CD4-positive, alpha-beta T cell treated with Interleukin-2 at 100 ng/mL for 4 hours (primary cell): ENCODE measurements at places on chromosomes 12 and 14.

DNA sequence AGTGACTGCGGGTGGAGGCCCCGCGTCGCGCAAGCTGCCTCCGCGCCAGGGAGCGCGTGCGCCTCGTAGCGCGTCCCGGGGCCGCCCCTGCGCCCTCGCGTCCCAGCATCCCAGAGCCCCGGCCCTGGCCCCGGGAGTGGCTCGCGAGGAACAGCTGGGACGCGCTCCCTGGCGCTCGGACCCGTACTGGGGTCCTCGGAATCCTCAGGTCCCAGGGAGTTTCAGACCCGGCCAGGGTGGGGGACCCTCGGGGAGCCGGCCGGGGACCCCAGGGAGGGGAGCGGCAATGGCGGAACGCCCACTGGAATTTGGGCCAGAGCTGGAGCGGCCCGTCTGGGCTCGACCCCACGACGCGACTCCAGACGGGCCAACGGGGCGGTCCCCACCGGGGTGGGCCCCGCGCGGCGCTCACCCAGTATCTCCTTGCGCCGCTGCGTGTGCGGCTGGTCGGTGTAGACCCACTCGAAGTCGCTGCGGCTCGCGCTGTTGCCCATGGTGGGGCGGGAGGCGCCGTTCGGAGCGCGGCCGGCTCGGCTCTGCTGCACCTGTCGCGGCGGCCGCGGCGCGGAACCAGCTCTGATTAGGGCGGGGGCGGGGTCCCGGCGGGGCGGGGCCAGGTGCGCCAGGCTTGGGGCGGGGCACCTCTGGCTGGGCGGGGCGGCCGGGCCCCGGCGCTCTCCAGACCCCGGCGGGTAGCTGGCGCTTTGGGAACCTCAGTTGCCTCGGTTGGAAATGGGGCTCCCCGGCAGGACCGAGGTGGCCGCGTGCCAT is at the start of gene DEGS2:
DEGS2 (minus strand) TSS at position 552 of the 771 bp plus-strand sequence; CDS start at position 494, 58 bp downstream.
- peak; percentile 38 for DNase-seq

DNA sequence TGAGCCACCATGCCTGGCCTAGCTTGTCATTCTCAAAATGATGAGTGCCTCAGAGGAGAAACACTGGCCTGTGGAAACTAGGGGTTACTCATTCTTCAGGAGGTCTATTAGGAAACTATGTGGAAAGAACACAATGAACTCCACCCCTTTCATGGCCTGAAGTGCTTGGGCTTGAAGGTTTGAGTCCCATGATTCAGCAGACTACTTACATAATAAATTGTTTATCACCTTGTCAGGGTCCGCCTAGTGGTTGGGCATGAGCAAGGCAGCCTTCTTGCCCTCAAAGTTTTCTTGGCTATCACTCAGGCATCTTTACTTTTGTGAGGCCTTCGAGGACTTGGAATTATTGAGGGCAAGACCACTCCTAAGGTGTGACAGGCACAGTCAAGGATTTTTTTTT is 251.2 kb downstream of the ACSS3 start:
- no peak for DNase-seq

DNA sequence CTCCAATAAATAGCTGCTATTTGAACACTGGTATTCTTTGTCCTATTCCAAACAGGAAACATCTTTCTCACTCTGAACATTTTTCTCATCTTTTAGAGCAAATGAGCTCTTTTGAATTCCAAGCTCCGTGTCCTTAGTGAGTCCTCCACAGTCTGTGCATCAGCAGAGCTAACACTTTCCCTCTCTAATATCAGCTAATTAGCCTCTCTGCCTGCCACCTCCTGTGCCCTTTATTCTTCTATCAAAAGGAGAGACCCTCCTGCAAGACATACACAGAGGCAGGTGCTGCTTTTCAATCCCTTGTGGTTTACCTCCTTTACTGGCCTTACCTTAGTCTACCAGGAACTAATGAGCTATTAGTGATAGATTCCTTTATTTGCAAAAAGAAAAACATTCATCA is 178.5 kb downstream of the SLC35F4 start:
- DNase-seq = no peak

GRCh38 chr14:54787261-54787660 is 115.4 kb downstream of the GCH1 start:
- DNase-seq = no peak

DNA sequence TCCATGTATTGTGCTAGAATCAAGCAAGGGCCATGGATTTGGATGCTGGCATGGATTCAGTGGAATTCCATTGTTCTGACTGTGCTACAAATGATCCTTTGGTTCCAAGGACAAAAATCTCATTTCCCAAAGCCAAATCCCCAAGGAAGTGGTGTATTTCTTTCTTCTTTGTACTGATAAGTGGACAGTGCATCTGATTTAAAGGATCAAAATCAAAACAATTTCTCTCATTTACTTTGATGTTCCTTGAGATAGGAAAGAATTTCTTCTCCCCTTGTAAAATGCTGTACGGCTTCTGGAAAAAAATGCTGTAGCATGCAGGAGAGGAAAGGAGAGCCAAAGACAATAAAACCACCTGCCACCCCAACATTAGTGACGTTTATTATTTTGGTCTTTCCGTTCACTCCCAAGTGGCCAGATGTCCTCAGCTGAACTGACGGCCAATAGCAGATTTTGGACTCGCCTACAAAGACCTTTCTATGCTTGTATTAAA is 185.7 kb downstream of the PRKD1 start:
- DNase-seq = no peak

GRCh38 chr12:54417712-54418440 is 1.2 kb downstream of the ITGA5 start:
- DNase-seq = no peak

GRCh38 chr12:51531978-51532497 is 59.0 kb upstream of the SCN8A start:
- DNase-seq = peak; percentile 78

GRCh38 chr12:39287817-39288216 is 155.1 kb downstream of the KIF21A start:
- no peak for DNase-seq

DNA sequence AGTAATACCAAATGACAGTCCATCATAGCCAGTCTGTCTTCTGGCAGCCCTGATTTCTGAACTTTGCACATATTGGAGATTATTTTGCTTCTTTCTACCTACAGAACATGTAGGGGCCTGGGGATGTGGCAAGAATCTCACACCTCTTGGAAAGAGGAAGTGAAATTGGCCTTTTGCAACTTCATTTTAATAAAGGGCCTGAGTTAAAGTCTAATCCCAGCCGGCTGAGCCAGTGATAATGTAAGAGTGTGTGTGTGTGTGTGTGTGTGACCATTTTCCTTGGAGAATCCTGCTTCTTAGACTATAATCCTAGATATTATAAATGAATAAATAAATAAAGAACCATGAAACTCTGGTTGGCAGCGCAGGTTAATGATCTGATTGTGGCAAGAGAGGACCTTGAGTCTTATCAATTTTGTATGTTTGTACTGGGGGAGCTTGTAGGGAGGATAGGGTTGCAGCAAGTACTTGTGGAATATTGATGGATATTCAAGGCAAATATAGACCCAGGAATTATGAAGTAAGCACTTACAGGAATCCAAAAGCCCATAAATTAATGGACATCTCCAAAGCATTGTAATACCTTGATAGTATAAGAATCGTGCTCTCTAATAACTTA is 233.2 kb upstream of the AMIGO2 start:
- no peak for DNase-seq

GRCh38 chr12:13233830-13234641 is 37.5 kb downstream of the EMP1 start:
- DNase-seq = peak; percentile 50

- no peak for DNase-seq
Measured at GRCh38 chr12:74644681-74645080, 107.0 kb downstream of the ATXN7L3B start.

DNA sequence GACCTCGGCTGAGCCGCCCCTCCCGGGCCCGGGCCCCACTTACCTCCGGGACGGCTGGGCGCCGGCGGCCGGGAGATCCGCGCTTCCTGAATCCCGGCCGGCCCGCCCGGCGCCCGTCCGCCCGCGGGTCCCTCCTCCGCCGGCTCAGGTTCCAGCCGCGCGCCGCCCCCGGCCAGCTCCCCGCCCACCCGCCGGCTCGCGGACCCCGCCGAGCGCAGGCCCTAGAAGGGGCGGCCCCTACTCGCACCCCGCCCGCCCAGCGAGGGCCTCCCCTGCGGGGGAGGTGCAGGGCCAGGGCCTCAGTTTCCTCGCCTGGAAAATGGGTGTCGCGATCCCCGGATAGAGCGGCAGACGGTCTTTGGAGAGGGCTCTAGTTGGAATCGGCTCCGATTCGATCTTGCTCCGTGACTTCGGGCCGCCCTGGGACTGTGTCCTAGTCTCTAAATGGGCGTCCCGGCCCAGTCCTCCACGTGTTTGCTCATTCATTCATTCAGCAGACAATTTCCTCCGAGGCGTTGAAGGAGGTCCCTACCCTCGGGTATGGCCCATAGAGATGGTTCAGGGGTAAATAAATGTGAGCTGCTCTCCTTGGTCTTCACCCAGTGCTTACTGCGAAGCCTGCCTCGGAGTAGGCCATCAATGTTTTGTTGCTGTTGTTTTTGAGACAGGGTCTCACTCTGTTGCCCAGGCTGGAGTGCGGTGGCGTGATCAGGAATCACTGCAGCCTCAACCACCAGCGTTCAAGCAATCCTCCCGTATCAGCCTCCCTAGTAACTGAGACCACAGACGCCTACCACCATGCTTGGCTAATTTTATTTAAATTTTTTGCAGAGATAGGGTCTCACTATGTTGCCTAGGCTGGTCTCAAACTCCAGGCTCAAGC is at the start of gene TRPV4:
TRPV4 (minus strand) TSS at position 92 of the 883 bp plus-strand sequence. CDS start 18,602 bp downstream, outside the sequence.
- DNase-seq = no peak

GRCh38 chr12:96285158-96285557 is 91.0 kb downstream of the ELK3 start:
- no peak for DNase-seq

DNA sequence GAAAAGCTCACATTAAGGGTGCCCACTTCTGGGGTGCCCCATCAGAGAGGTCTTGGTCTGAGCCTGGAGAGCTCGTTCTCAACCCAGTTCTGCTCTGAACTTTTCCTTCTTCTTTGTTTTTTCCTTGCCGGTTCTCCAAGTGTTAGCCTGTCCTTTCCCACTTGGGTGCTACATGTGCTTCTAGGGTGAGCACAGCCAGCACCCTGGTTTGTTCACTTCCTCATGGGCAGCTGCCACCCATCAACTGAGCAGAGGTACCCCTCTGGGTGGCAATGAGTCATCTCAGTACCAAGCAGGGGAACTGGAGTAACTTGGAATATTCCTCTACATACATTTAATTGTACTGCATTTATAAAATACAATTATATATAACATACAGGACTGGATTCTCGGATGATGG is 3.9 kb upstream of the SYNE3 start:
- peak; percentile 39 for DNase-seq

DNA sequence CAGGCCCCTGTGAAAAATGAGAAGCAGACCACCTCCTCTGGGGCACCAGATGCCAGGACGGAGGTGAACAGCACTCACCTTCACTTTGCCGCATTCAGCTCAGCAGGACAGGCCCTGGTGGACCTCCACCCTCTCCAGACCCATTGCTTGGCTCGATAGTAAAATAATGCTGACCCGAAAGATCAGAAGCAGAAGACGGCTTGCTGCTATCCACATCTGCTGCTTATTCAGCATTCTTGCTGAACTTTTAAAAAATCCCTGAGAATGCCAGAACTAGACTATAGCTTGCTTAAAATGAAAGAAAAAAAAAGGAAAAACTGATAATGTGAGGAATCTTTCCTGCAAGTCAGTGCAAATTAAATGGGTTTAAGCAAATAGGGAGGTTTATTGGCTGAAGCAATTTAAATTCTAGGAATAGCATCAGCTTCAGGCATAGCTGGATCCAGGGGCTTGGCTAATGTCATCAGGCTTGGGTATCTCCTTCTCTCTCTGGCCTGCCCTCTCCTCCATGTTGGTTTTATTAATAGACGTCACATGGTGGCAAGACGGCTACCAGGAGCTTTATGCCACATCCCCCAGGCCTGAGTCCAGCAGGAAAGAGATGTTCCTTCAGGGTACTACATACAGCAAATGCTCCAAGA is 137.9 kb downstream of the SCARB1 start:
- DNase-seq = no peak

DNA sequence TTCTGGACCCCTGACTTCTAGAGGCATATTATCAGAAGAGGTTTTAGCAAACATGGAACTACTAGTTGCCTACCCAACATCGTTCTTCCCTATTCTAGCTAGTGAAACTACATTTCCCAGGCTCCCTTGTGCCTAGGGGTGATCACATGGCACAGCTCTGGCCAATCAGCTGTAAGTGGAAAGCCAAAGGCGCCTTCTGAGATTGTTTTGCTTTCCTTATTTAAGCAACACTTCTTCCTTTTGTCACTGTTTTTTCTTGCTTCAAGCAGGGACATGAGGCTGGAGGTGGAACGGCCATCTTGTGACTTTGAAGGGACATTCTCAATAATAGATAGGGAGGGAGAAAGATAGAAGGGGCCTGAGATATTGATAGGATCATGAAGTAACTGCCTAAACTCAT is 136.7 kb downstream of the ZNF664 start:
- no peak for DNase-seq

DNA sequence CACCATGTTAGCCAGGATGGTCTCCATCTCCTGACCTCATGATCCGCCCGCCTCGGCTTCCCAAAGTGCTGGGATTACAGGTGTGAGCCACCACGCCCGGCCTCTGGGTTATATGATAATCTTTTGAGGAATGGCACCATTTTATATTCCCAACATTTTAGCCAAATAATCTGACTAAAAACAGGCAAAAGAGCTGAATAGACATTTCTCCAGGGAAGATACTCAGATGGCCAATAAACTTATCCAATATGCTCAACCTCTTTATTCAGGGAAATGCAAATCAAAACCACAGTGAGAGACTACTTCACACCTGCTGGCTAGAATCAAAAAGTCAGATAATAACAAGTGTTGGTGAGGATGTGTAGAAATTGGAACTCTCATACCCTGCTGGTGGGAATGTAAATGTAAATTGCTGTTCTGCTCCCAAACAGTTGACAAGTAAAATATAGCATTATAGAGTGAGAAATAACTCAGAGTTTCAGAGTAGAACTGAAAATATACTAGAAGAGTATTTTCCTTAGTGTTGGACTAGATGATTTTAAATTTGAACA is 80.0 kb downstream of the RCOR1 start:
- no peak for DNase-seq

DNA sequence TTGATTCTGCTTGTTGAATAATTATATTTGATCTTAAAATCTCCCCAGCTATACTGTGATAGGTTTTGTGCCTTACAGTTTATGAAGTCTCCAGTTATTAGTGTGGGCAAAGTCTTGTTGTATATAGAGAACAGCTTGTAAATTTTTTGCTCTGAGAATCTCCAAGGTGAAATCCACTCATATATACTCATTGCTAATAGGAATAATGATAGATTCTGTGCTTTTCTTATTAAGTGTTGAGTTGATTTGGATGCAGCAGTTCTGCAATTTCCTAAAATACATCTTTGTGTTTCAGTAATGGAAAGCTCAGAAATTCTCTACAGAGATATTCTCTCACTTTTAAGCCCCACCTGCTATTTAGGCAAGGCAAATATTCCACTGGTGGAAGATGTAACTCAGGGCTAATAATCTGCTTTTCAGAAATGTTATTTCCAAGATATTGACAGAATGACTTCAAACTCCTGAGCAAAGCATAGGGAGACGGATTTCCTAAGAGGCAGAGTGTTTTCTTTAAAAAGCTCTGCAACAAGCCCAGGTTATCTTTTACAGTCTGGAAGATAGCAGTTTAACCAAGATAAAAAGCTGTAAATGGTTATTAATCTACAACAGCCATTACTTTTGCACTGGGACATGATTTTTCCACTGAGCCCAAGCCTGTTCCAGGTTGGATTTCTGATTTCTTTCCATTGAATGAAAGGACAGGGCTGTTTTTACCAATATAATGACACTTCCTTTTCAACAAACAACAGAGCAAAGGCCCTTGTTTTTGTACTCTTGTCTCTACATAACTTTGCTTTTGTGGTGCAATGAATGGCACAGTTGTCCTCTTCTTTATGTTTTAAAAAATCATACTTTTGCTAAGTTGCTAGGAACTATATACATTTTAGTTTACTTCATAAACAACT is 239.9 kb upstream of the ATP2B1 start:
- no peak for DNase-seq

- DNase-seq = no peak
Measured at GRCh38 chr12:65074932-65075331, 46.2 kb downstream of the WIF1 start.
